ENCODE measurements at places on chromosomes 5 and 9.

DNA sequence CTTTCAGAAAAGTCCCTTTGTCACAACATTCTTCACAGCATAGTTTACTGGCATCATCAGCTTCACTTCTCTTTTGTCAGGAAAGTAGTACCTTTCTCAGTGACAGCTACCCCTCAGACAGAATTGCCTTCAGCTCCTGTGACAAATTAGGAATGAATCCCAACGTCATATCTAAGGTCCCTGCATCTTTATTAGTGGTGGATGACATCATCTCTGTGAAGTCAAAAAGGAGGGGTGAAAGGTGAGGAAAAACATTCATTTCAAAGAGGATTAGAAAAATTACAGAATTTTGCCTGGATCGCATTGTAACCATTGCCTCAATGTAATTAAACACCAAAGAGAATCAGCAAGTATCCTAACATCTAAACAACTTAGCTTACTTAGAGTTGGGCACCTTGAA lies 7.9 kb upstream of the INSL6 start:
- DNase-seq = no peak

DNA sequence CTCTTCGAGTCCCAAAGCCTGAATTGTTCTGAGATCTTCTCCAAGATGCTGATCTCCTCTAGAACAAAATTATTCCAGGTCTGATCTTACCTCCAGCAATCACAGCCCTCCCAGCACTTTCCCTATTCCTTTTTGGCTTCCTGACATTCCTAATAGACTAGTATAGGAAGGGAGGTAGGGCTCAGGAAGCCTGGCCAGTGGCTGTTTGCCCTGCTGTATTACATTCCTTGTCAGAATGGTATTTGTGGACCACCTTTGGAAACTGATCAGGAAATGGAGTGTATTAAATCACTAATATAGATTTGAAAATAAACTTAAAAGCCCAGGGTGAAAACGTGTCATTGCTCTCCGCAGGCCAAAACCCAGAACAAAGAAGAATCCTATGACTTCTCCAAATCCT lies 74.3 kb upstream of the ENTREP1 start:
- no peak for DNase-seq

DNA sequence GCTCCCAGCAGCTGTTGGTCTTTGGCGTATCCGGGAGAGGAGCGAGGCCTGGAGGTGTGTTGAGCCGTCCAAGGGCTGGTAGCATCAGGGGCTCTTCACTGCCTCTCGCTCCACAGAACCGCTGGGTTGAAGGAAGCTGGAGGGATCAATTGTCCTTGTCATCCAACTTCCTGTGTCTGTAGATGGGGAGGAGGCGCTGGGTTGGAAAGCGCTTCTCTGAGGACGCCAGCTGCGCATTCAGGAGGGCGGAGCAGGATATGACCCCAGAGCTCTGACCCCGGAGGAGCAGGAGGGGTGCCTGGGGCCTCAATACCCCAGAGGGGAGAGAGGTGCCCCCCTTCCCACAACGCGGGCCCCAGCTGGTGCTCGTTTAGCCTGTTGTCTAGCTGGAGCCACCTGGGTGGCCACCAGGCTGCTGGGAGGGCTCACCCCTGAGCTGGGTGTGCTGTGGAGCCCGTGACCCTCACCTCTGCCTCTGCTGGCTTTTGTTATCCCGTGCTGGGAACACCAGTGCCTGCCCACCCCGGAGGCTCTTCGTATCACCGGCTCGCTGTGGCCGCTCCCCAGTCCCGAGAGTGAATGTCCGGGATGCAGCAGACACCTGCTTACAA lies 2.0 kb upstream of the DBH start:
- no peak for DNase-seq

GRCh38 chr5:108113950-108114349 lies 267.9 kb downstream of the FBXL17 start:
- no peak for DNase-seq

DNA sequence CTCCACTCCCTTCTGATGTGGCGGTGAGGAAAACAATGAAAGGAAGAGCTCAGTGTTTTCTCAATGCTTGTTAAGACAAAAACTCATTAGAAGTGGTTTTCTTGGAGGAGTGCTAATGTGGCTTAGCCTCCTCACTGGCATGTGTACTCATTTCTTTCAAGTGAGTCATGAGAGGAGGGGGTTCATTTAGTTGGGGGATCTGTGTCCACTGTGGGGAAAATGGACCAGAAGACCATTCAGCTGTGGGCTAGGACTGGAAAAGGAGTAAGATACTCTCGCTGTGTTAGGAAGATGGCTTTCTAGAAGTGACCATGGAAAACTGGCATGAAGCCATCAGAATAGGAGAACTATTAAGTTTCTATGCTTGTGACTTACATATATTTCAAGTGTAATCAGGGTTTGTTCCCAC lies 23.5 kb downstream of the KLF9 start:
- no peak for DNase-seq

GRCh38 chr5:82068723-82069122 lies 96.9 kb downstream of the ATG10 start:
- DNase-seq = no peak

GRCh38 chr5:130616161-130616560 lies 548.9 kb downstream of the HINT1 start:
- no peak for DNase-seq

GRCh38 chr9:77909306-77909705 lies 122.3 kb downstream of the GNAQ start:
- DNase-seq = no peak

DNA sequence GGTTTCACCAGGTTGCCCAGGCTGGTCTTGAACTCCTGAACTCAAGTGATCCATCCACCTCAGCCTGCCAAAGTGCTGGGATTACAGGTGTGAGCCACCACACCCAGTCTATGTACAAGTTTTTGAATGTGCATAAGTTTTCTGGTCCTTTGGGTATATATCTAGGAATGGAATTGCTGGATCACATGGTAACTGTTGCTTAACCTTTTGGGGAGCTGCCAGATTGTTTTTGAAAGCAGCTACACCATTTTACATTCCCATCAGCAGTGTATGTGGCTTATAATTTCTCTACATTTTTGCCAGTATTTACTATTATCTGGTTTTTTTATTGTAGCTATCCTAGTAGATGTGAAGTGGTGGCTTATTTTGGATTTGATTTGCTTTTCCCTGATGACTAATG lies 8.9 kb upstream of the LNPEP start:
- no peak for DNase-seq

GRCh38 chr9:13017260-13017659 lies 242.4 kb downstream of the LURAP1L start:
- DNase-seq = no peak
